Inflammatory macrophage (primary cell): ENCODE measurements at places on chromosomes 3 and 15.

GRCh38 chr15:38705436-38706219, 141.0 kb upstream of the RASGRP1 start:
- DNase-seq = no peak

DNA sequence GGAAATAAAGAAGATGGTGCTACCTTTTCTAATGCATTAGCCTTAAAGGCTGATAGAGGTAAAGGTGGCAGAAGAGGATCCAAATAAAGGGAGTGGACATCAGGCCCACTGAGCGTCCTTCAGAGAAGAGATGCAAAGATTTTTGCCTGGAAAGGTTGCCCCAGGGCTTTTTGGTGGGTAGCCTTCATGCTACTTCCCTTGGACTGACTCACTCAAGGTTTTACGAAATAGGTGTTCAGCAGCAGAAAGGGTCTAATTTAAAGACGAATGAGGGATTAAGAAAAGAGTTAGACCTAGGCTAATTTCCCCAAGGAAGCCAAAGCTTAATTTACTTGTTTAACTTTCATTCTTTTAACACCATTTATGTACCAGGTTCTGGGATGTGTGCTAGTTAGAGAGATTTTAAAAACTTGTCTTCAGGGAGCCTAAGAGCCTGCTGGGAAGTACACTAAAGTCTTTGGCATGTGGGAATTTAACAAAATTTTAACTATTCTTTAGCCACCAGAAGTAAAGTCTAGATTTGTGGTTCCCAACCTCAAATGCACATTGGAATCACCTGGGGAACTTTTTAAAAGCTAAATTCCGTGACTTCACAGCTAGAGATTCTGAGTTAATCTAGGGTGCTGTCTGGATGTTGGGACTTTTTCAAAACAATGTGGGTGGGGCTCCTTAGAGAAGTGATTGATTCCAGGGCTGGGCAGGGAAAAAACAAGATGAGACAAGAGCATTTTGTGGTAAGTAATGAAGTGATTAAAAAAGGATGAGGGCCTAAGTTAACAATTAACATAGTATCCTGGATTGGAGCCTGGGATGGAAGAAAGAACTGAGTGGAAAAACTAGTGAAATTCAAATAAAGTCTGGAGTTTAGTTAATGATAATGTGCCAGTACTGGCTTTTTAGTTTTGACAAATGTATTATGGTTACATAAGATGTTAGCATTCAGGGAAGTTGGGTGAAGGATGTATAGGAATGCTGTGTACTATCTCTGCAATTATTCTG, 3.4 kb downstream of the IL20RB start:
- no peak for DNase-seq

DNA sequence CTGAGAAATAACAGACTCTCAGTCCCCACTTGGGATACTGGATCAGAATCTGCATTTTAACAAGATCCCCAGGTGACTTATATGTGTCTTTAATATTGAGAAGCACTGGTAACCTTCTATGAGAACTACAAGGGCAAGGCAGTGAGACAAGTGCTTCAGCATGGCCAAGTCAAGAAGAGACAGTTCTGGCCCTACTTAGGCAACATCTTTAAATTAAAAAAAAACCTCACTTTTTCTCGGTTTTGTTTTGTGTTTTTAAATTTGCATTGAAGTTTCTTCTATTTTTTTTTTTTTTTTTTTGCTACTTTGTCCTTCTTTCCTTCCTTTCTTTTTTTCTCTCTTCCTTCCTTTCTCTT, 42.5 kb upstream of the SPTSSB start:
- no peak for DNase-seq

GRCh38 chr3:17951241-17951640, 208.8 kb upstream of the TBC1D5 start:
- DNase-seq = no peak

- DNase-seq = no peak
These were observed 540.5 kb downstream of the AGBL1 start for GRCh38 chr15:86620157-86620556.

DNA sequence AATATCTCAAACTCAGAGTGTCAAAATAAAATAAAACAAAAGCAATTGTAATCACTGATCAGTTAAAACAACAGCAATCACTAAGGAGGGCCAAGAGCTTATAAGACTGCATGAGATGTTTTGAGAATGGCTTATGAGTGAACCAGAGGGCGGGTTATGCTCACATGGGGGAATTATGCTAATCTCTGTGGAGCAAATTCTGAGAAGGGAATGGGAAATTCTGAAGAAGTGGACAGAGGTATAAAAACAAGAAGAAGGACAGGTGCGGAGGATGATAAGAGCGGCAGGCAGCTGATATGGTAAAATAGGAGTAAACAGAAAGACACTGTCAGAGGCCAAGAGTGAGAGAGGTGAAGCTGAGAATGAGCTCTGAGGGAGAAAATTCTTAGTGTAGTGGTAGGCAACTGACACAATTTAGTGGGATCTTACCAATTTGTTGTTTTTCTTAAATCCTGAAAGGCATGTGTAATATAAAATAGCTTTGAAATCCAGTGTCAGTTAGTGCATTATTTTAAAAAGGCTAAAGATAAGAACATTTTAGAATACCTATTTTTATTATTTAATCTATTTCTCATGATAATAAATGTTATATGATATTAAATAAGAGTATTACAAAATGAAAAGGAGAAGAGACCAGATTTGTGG, 133.8 kb downstream of the SPATA16 start:
- no peak for DNase-seq
